ENCODE measurements at places on chromosomes 7 and 10. TPM values are rescaled to one million over a fixed set of nuclear protein-coding genes. Genes with fewer than 3 reads are reported as not detected.

The GFRA1 gene
- 8.8 TPM for total RNA-seq

The HOXA2 gene
- total RNA-seq = 2.1 TPM

The POM121L12 gene
- not detected for total RNA-seq

The PHKG1 gene
- 3.7 TPM for total RNA-seq

The PPP1R9A gene
- 2.7 TPM for total RNA-seq

The MYL7 gene
- total RNA-seq = not detected

The CNPY4 gene
- 5.3 TPM for total RNA-seq

The KNDC1 gene
- total RNA-seq = 0.57 TPM

The TMEM176A gene
- 10.2 TPM for total RNA-seq

The PALD1 gene
- 6.6 TPM for total RNA-seq

The MARVELD1 gene
- 50.2 TPM for total RNA-seq

The TMEM273 gene
- 4.0 TPM for total RNA-seq

The PAPOLB gene
- 0.08 TPM for total RNA-seq

The SKIDA1 gene
- total RNA-seq = 0.38 TPM

The SPDYE2 gene
- total RNA-seq = not detected

The SPAM1 gene
- not detected for total RNA-seq

The DPP6 gene
- total RNA-seq = 1.6 TPM

The STEAP1 gene
- 0.27 TPM for total RNA-seq

The OPN1SW gene
- not detected for total RNA-seq

The ERVW-1 gene
- not detected for total RNA-seq

The HYAL4 gene
- total RNA-seq = 2.2 TPM

The PODXL gene
- total RNA-seq = 9.6 TPM

The FBH1 gene
- 92.6 TPM for total RNA-seq

The PNLIPRP1 gene
- total RNA-seq = not detected

The AGR2 gene
- 12.6 TPM for total RNA-seq

The CRHR2 gene
- not detected for total RNA-seq

The ORAI2 gene
- 6.7 TPM for total RNA-seq

The OGDHL gene
- not detected for total RNA-seq

The PTPN20 gene
- total RNA-seq = 2.2 TPM

The SPDYE8 gene
- not detected for total RNA-seq
